ENCODE measurements at places on chromosomes 11 and 22.

DNA sequence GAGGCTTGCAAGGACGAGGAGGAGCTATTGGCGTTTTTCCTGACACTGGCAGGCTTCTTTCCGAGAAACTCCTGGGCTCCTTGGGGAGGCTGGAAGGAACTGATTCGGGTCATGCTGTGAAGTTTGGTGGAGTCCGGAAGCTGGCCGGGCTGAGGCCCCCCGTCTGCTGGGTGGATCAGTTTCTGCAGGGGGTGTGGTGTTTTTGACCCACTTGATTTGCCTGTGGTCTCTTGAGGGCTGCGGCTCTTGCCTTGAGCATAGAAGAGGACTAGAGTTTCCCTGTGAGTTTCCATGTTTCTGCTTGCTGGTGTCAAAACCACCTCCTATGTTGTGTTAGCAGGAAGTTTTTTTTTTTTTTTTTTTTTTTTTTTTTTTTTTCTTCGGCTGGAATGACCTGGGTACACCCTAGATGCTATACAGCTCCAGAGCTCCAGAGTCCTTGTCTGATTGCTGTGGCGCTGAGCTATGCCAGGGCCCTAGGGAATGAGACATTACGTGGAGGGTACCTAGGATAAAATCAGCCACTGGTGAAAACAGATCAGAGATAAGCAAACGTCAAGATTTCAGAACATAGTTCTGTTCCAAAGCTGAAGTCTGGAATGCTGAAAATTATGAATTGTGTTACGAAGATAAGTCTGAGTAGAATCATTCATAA, 728 bp downstream of the TBC1D22A start:
- peak; percentile 79 for DNase-seq

DNA sequence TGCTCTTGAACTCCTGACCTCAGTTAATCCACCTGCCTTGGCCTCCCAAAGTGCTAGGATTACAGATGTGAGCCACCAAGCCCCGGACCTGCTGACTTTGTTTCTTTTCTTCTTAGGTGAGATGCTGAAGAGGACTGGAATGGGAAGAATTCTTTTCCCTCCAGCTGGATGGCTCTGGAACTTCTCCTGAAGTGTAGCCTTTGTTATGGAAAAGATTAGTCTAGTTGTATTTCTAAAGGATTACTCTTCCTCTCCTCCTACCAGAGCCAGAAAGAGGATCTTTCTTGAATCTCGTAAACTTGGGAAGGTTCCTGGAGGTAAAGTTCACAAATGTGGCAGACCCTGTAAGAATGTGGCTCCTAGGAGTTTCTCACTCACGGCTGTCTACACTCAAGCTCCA, 95.4 kb upstream of the LARGE1 start:
- DNase-seq, result no peak

DNA sequence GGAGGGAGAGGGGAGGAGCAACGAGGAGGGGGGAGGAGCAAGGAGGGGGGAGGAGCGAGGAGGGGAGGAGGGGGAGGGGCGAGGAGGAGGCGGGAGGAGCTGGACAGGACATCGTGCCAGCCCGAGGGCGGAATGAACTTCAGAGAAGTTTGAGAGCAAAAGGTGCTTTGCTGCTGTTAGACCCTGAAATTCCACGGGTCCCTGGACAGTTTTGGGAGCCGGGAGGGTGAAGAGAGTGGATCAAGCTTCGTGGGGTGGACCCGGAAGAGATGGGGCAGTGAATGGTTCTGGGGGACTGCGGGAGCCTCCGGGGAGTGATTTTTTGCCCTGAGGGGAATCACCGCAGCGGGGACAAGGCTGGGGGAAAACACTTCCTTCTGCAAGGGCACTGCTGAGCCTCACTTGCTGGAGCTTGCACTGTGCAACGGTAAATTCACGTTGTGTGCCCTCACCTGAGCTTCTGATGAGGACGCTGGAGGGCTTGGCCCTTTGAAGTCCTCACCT, 10.7 kb upstream of the NLRP6 start:
- peak; percentile 65 for DNase-seq

GRCh38 chr22:40462195-40462984, 92.0 kb downstream of the SGSM3 start:
- no peak for DNase-seq

Measured in mucosa of descending colon (tissue), 3 donors.